ENCODE measurements at places on chromosomes 4 and X. TPM values are rescaled to one million over a fixed set of nuclear protein-coding genes. Genes with fewer than 3 reads are reported as not detected.

- no peak overlapping the region for H3K4me3 ChIP-seq
- no peaks in the 10 kb centered on the region for H3K27me3 ChIP-seq
- DNase-seq, result no peak
- no peak overlapping the region for H3K27ac ChIP-seq
- no peaks in the 10 kb centered on the region for H3K4me1 ChIP-seq
Measured at GRCh38 chr4:56450342-56450741, 14.3 kb downstream of the PAICS start.

DNA sequence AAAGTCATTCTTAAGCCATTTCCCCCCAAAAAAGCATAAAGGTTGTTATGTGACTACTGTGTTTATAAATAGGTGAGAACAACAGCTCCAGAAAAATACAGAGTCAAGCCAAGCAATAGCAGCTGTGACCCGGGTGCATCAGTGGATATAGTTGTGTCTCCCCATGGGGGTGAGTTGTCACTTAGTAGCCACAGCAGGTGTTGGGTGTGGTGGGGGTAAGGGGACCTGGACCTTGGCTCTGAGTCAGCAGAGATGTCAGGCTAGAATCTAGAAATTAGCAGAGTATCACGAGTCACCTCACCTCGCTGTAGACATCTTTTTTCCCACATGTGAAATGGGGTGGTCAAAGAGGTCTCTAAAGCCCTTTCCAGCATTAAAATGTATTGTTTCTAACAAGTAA lies 42.4 kb downstream of the MOSPD2 start:
- H3K4me3 ChIP-seq, result no peak overlapping the region
- DNase-seq, result no peak
- no peak overlapping the region for H3K27ac ChIP-seq
- no peaks in the 10 kb centered on the region for H3K27me3 ChIP-seq

GRCh38 chr4:103842637-103843239 lies 123.0 kb upstream of the TACR3 start:
- no peak for DNase-seq
- H3K27ac ChIP-seq, result no peak overlapping the region
- H3K4me3 ChIP-seq, result no peak overlapping the region
- H3K4me1 ChIP-seq, result no peaks in the 10 kb centered on the region
- no peaks in the 10 kb centered on the region for H3K36me3 ChIP-seq

DNA sequence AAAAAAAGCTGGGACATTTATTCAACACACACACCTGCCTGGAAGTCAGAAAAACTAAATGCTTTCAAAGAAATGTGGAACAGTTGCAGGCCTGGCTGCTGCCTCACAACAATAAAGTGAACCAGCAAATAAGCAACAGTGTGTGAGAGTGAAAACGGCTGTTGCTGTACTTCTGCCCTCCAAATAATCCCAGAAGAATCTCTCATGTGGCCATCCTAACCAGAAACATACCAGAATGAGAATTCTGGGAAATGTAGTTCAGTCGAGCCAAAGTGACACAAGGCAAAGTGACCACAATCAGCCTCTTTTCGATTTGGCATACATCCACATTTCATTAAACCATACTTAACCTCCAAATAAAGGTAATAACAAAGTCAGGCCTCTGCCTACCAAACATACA lies 204.5 kb downstream of the SLC7A11 start:
- no peak for DNase-seq
- no peak overlapping the region for H3K27ac ChIP-seq
- H3K4me3 ChIP-seq, result no peak overlapping the region
- H3K4me1 ChIP-seq, result peaks cover 6% of the 10 kb centered on the region
- no peaks in the 10 kb centered on the region for H3K36me3 ChIP-seq
- no peaks in the 10 kb centered on the region for H3K27me3 ChIP-seq

DNA sequence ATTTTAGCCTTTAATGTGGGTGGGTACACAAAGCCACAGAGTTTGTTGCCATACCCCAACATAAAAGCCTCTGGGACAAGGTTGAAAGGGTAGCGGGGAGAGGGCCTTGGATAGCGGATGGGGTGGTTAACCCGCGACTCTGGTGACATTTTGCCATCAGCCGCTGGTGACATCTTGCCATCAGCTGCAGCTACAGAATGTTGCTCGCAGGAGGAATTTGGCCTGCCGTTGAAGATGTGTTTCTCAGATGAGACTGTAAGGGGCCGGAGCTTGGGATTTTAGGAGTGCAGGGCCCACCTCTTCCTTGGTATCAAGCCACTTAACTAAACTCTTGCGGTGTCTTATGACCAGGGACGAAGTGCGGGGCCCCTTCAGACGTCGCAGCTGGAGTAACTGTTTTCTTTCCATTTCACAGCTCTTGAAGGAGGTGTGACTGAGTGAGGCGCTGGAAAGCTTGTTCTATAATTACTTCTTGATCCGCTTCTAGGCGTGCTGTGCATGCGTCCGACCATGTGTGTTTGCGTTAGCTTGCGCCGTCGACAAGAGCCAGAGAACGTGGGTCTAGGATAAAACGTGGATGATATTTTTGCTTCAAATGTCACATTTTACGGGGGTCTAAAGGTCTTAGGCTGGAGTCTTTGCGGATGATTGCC lies 820 bp upstream of the RASL11B start:
- H3K4me3 ChIP-seq, result peak overlapping the region; percentile 86

GRCh38 chrX:118579417-118579816 lies 83.8 kb downstream of the DOCK11 start:
- no peak overlapping the region for H3K27ac ChIP-seq
- no peaks in the 10 kb centered on the region for H3K36me3 ChIP-seq
- no peak overlapping the region for H3K4me3 ChIP-seq
- DNase-seq, result no peak
- peaks cover 1% of the 10 kb centered on the region for H3K27me3 ChIP-seq

- H3K4me1 ChIP-seq, result no peaks in the 10 kb centered on the region
- H3K27me3 ChIP-seq, result peaks cover 2% of the 10 kb centered on the region
- H3K27ac ChIP-seq, result no peak overlapping the region
- H3K4me3 ChIP-seq, result no peak overlapping the region
- no peak for DNase-seq
Measured at GRCh38 chr4:106019771-106020170, 124.5 kb downstream of the NPNT start.

DNA sequence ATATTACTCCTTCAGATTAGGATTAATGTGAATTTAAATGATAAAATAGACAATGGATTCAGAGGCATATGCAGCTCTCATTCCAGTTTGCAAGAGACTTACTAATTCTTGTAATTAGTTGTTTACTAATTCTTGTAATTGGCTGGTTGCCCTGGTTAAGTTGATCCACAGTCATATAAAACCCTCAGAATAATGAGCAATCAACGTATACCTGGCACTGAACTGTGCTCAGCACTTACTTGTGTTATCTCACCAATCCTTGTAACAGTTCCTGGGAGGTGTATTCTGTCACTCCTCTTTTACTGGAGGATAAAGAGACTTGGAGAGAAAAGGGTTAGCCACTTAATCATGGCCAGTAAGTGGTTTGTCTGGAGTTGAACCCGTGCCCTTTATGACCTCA lies 10.5 kb downstream of the HERC5 start:
- no peak for DNase-seq
- peaks cover 18% of the 10 kb centered on the region for H3K36me3 ChIP-seq
- H3K27ac ChIP-seq, result no peak overlapping the region
- no peak overlapping the region for H3K4me3 ChIP-seq
- no peaks in the 10 kb centered on the region for H3K4me1 ChIP-seq

The F9 gene
- not detected for total RNA-seq

Measured in endothelial cell (in vitro differentiated cells).